ENCODE measurements at places on chromosomes 6 and 20.

DNA sequence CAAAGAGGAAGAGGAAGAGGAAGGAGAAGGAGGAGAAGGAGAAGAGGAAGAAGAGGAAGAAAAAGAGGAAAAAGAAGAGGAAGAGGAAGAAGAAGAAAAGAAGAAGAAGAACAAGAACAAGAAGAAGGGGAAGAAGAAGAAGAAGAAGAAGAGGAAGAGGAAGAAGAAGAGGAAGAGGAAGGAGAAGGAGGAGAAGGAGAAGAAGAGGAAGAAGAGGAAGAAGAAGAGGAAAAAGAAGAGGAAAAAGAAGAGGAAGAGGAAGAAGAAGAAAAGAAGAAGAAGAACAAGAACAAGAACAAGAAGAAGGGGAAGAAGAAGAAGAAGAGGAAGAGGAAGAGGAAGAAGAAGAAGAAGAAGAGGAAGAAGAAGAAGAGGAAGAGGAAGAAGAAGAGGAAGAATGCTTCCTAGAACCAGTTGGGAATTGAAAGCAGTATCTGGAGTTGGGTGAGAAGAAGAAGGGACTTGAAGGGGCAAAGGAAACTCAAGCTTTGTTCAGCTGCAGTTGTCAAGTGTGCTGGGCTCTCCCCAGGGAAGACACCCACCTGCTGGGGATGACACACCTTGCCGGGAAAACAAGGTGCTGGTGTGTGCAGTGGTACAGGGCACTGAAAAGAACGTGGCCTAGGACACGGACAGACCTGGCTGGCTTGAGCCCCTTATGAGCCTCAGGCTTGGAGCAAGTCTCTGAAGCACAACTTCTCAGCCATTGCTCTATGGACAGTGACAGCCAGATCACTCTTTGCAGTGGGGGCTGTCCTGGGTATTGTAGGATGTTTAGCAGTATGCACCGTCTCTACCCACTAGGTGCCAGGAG is 30.1 kb upstream of the ARFGEF2 start:
- DNase-seq, result no peak

DNA sequence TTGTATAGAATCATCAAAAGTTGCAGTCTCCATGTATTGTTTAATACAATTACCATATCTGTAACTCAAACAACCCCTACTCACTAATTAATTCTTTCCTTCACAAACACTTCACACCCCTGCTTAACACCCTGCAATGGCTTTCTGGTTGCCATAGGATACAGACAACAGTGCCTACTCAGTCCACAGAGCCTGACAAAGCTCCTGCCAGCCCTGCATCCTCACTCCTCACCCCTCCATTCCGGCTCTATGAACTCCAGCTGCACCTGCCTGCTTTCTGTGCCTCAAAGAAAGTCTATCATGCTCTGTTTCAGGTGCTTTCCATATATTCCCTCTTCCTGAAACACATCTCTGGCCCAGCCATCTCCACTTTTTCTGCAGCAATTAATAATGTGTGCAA is 253.4 kb downstream of the HACE1 start:
- DNase-seq, result no peak

GRCh38 chr6:46733341-46733801 is 1.8 kb downstream of the PLA2G7 start:
- no peak for DNase-seq

GRCh38 chr6:138795809-138796603 is at the start of gene ECT2L:
Gene ECT2L (plus strand): TSS chr6:138796087. CDS start chr6:138813275, 17,188 bp downstream.
- no peak for DNase-seq

DNA sequence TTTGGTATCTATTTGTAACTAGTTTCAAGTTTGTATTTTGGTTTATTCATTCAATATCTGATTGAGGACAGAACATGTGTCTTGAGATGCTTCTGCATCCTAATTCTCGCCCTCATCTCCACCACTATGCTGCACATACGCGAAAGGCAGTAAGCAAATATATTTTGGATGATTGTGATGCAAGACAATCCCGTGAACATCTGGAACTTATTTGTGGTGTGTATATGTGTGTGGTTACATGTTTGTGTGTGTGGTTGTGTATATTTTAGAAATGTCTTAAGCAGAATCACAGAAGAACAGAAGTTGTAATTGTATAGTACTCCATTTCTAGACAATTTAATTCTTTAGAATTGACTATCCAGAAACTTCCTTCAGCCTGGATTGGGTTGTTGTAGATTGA is 35.1 kb upstream of the RNF144B start:
- no peak for DNase-seq

Data from HAP-1 (cell line).